AML-193 (cell line): ENCODE measurements at places on chromosomes 2 and 18.

GRCh38 chr2:136527560-136527959 lies 237.8 kb upstream of the THSD7B start:
- peak; percentile 15 for DNase-seq

DNA sequence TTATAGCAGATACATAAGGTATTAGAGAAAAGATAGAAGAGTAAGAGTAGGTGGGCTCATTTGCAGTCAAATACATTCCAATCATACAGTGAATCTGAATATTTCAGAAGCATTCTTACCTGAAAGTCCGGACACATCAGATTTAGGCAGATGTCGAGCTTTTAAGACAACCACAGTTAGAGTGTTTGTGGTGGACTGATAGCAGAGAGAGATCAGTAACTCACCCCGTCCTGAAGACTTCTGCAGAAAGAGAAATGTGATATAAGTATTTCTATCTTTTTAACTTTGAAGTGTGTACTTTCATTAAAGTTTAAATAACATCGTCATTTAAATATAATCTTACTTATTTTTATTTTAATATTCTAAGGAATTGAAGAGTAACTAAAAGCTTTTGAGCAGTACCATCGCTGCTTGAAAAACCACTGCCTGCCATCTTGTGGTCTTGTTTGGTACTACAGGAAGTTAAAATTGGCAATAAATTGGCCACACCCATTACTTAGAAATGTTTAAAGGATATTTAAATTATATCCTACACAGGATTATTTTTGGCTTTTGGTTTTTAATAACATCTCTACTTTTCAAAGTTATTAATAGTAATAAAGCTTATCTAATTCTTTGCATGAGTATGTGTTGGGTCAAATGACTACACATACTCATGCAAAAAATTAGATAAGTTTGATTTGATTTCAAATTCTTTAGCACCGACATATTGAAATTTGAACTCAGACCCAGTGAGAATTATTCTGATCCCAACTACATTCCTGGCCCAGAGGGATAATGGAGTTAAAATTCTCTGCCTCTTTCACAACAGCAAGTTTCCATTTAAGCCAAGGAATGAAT lies 5.5 kb downstream of the SYT4 start:
- DNase-seq: peak; percentile 25

GRCh38 chr2:229296016-229296415 lies 24.9 kb upstream of the PID1 start:
- DNase-seq: peak; percentile 42

- DNase-seq: no peak
Observed at GRCh38 chr18:2687390-2688001, 32.0 kb downstream of the SMCHD1 start.

GRCh38 chr18:55290898-55291297 lies 297.1 kb downstream of the TCF4 start:
- DNase-seq: no peak

DNA sequence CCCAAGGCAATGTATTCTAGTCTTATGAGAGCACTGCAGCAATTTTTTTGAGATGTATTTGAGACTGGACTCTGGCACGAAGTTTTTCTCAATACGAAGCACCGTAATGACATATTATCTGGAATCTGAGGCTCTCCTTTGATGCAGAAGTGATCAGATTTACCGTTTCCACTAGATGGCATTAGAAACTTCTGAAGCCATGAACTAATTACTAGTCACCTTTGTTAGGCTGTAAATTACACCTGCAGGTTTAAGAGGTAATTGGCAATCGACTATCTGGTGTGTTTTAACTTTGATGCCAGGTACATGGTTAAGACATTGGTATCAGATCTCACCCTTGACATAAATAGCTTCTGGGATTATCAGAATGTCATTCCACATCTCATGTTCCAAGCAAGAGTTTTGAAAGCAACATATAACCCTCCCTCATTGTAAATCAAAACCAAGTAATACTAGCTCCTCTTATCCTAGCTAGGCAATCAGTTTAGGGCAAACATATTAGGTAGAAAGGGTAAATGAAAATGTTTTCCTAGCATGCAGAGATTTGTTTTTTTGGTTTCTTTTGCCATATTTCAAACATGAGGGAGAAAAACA lies 254.6 kb upstream of the SPRED2 start:
- no peak for DNase-seq

DNA sequence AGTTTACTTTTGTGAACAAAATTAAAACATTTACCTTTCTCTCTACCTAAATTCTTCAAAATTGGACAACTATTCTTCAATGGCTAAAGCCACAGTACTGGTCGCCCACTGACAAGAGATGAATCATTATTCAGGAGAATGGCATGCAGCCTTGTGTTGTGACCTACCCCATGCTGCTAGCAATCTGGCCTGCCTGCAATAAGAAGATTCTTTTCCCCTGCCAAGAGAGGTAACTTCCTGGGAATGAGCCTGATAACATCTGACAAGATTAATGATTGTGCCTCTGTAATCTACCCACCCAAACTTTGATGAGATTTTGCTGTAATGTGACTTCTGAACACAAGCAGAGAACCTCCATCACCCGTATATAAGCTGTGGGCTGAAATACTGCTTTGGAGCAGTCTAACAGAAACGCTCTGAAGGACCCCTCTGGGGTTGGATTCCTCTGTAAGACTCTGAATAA lies 47.0 kb upstream of the ST3GAL5 start:
- no peak for DNase-seq

- peak; percentile 13 for DNase-seq
Observed at GRCh38 chr2:15058015-15058720, 425.7 kb downstream of the LRATD1 start.

DNA sequence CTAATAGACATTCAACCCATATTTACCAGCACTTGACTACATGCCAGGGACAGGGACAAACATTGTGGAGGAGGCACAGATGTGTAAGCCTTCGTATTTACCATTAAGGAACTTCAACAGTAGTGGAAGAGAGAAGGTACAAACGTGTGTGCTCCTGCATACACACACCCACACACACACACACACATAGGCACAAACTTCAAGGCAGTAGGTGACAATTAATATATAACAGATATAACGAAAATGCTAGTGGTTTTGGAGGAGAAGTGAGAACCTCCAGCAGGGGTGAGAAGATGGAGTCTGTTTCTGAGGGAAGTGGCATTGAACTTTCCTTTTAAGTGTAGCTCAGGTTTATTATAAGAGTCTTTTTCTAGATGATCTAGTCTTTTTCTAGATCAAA lies 231.1 kb downstream of the SETBP1 start:
- no peak for DNase-seq

GRCh38 chr2:20446255-20446916 lies 488 bp upstream of the RHOB start:
- DNase-seq: no peak

GRCh38 chr2:192828175-192828574 lies 633.4 kb upstream of the TMEFF2 start:
- no peak for DNase-seq
